LHCN-M2 (cell line): ENCODE measurements at places on chromosomes 5 and 9. TPM values are rescaled to one million over a fixed set of nuclear protein-coding genes. Genes with fewer than 3 reads are reported as not detected.
A peak's percentile ranks its signal among the peaks of the same experiment; 100 is the strongest.

Gene F12
- total RNA-seq, result 3.1 and 3.6 TPM in 2 replicates

Gene IARS1
- 179 and 183 TPM in 2 replicates for total RNA-seq

Gene RNF145
- 43.7 and 44.4 TPM in 2 replicates for total RNA-seq

Gene PTGDS
- 2.0 TPM in 1 of 2 replicates, not detected in the other for total RNA-seq

Gene ALDOB
- not detected in 2 replicates for total RNA-seq

Gene SPATA31A3
- not detected in 2 replicates for total RNA-seq

Gene TRPM3
- total RNA-seq, result 3.4 and 7.8 TPM in 2 replicates

DNA sequence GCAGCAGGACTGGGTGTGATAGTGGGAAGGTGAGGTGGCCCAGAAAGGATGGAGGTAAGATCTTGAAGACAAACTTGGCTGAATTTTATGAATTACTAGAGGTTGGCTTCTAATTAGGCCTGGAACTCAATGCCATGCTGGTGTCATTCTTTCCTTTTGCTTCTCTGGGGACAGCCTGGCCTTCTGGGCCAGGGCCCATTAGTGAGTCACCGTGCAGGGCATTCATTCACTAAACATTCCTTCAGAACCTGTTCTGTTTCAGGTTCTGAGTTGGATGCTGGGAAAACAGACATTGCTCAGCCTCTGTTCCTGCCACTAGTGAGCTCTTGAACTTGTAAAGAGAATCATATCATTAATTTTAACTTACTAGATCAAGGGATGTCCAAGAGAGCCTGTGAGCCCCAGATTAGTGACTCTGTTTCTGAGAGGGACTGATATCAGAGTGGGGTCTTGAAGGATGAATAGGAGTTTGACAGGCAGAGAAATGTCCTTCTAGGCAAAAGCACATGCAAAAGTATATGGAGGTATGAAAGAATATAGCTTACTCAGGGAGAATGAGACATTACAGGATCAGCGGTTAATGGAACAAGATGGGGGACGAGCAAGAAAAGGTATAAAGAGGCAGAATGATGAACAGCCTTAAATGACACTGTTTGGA, 66.5 kb downstream of the LHX2 start:
- peak; percentile 59 for DNase-seq

- peak; percentile 14 for DNase-seq
These were observed 374.3 kb downstream of the CCDC171 start for GRCh38 chr9:15927161-15927560.

DNA sequence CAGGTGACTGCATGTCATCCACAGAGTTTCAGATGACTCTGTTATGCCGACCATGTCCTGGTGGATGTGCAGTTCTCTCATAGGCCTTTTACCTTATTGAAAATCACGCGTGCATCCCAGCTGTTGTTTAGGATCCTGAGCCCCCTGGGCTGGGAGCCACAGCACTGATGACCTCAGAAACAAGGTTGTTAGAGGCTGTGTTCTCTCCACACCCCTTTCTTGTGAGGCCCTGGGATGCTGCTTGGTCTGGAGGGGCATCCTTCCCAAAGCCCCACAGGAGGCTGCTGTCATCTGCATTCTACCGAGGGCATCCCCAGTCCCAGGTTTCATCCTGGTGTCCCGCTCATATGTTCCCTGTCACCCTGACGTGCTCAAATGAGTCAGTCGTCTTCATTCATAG, 76.5 kb upstream of the IRX4 start:
- DNase-seq, result no peak

GRCh38 chr9:38089387-38090165, 20.5 kb upstream of the SHB start:
- no peak for DNase-seq

- no peak for DNase-seq
These were observed 54.6 kb upstream of the ECM2 start for GRCh38 chr9:92590377-92590776.

- DNase-seq, result no peak
These were observed 3.5 kb downstream of the CCDC192 start for GRCh38 chr5:127706691-127707090.

DNA sequence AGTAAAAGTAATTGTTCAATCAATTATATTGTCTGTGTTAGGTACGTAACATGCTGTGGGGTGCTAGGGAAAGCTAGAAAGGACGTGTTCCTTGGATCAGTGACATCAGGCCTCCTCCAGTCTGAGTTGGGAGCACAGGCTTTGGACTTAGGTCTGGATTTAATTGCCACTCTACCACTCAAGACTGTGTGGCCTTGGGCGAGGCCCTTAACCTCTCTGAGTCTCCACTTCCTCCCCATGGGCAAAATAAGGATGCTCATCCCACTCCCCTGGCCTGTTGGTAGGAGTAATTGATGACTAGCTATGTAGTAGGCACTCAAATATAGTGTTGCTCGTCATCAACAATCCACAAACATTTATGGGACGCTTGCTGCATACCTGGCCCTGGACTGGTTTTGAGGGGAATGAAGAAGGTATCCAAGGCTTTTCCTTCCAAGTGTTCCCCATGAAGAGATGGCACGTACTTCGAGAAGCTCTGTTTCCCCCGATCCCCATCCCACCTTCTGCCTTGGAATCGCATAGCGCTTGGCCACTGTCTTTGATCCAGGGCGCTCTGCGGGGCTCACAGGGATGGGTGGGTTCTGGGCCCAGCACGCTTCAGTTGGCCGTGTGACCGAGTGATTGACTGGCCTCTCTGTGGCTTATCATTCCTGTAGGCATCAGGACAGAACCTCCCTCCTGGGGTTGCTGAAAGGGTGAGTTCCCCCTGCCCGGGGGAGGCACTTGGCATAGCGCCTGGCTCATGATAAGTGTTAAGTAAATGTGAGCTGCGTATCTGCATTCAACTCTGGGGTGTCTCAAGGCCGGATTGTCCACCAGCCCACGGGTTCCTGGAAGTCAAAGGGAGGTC, 8.1 kb downstream of the FGF18 start:
- DNase-seq, result no peak

DNA sequence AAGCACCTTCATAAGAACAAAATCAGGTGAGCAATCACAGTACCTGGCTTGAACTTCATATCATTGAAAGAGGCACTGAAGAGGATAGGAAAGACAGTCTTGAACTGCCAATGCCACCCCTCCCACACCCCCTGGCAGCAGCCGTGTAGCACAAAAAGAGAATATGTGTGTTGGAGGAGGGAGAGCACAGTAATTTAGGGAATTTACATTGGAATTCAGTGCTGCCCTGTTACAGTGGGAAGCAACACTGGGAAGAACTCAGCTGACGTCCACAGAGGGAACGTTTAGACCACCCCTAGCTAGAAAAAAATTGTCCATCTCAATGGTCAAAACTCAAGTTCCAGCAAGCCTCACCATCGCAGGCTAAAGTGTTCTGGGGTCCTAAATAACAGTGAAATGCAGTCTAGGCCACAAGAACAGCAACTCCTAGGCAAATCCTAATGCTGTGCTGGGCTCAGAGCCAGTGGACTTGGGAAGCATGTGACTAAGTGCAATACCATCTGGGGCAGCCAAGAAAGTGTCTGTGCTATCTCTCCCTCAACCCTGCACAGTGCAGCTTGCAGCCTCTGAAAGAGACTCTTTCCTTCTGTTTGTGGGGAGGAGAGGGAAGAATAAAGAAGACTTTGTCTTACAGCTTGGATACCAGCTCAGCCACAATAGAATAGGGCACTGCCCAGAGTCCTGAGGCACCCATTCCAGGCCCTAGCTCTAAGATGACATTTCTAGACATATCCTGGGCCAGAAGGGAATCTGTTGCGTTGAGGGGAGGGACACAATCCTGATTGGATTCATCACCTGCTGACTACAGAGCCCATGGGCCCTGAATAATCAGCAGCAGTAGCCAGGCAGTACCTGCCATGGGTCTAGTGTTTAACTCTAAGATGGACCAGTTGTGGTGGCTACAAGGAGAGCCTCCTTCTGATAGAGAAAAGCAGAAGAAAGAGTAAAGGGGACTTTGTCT, 62.1 kb upstream of the VLDLR start:
- DNase-seq, result peak; percentile 78

DNA sequence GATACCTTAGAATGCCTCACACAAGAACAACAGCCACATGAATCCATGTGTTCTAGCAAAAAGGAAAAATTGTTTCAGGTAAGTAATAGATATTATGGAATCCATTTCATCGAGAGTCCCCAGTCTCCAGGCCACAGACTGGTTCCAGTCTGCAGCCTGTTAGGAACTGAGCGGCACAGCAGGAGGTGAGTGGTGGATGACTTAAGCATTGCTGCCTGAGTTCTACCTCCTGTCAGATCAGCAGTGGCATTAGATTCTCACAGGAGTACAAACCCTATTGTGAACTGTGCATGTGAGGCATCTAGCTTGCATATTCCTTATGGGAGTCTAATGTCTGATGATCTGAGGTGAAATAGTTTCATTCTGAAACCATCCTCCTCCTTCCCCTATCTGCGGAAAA, 207.0 kb downstream of the CSNK1G3 start:
- peak; percentile 74 for DNase-seq

DNA sequence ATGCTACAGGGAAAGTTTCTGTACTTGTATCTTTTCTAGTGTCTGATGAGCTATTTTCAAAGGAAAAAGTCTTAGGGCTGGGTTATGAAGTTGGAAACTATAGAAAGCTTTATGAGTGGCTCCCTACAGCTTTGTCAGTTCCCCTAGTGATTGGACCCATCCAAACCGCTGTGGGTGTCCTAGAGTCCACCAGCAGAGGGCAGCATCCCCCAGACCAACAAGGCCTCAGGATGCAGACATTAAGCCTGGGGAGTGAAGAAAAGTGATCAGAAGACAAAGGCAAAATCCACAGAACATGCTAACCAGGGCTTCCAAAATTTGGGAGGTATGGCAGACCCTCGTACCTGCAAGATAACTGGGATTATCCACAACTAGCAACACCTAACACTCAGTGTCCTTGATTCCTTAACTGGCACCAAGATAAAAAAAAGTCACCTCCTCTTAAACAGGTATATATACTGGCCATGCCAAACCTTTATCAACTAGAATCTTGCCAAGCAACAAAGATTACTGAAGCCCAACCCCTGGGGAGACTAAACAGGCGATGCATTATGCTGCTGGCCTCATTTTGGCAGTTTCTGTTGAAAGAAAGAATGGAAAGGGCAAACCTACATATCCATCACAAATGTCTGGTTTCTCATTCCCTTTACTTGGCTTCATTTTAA, 110.4 kb upstream of the NR5A1 start:
- peak; percentile 72 for DNase-seq

DNA sequence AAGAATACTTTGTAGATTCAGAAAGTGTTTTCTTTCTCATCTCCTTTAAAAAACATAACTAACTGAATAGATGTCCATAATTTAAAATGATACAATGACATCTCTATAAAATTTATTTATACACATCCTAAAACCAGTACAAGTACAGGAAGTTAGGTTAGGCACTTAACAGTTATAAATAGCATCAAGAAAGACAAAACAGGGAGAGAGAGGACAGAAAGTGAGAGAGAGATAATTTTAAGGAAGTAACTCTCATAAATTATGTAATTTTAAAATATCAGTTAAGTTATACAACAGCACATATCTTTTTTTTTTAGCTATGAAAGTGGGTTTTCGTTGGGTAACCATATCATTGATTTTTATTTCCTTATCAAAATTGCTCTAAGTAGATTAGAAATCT, 1068.6 kb downstream of the TAF11L14 start:
- DNase-seq, result no peak

DNA sequence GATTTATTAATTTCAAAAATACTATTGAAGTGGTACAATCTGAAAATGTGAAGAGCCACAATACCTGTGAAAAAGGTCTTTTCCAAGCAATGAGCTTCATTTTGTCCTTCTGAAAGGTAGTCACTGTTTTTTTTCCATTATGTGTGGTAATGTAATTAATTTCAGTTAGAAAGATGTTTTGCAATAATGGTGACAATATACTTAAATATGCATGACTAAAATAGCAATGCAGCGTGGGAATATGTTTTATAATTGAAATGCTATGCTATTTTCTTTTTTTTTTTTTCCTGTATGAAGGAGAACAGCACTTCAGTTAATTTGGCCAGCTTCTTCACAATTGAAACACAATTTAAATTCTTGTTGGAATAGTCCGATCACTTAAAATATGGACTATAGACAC, 41.9 kb downstream of the NPR3 start:
- peak; percentile 56 for DNase-seq

- peak; percentile 80 for DNase-seq
These were observed 12.1 kb downstream of the TMEM245 start for GRCh38 chr9:109107402-109108240.

GRCh38 chr5:156522651-156523529, 195.9 kb downstream of the SGCD start:
- no peak for DNase-seq

GRCh38 chr5:66828548-66829357, 232.6 kb downstream of the MAST4 start:
- peak; percentile 91 for DNase-seq

DNA sequence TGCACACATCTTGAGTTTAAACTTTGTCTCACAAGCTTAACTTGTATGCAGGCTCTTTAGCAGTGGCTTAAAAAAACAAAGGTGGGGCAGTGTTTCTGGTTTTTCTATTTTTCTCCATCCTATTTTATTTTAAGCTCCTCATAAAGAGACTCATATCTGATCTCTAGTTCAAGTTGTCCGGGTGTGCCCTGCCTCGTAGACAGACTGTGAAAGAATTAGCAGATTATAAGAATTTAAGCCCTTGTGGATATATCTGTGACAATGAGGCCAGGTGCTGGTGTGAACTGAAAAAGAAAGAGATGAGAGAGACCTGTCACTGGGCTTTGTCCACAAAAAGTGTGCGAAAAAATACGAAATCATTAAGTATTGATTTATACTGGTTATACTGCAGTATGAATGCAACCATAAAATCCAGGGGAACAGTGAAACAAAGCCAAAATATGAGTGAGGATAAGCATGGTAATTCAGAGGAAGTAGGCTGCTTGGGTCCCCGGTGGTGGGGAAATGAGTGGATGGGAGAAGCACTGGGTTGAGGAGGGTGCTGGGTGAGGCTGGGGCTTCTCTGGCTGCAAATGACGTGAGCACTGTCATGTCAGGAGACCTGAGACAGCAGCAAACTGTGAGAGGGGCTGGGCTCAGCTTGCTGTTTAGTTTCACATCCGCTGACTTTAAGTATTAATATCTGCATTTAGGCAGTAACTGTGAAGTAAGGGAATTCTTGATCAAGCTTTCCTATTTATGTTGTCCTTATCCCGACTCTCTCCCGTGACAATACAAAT, 179.7 kb upstream of the ANKRD55 start:
- no peak for DNase-seq

GRCh38 chr9:103997856-103998370, 96.2 kb upstream of the SMC2 start:
- no peak for DNase-seq
